ENCODE measurements at places on chromosomes 3 and 15. TPM values are rescaled to one million over a fixed set of nuclear protein-coding genes. Genes with fewer than 3 reads are reported as not detected.

Gene GRM2
- total RNA-seq, result 0.61 TPM

- no peak for DNase-seq
Observed at GRCh38 chr15:51386029-51386428, 44.6 kb downstream of the GLDN start.

DNA sequence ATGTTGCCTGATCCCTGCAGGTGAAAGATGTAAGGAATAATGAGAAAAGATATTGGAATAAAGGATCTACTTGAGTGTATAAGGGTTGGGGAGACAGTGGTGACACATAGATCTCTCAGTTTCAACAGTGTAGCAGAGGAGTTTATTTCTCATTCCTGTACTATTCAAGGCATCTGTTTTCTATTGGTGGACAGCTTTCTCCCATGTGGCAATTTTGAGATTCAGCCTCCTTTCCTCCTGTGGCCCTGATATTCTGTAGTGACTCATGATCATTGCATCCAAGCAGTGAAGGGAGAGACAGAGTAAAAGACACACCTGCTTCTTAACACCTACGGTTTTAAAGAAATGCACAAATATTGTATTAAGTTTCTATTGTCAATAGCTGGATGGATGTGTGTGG is 327.6 kb downstream of the GRM7 start:
- no peak for DNase-seq

DNA sequence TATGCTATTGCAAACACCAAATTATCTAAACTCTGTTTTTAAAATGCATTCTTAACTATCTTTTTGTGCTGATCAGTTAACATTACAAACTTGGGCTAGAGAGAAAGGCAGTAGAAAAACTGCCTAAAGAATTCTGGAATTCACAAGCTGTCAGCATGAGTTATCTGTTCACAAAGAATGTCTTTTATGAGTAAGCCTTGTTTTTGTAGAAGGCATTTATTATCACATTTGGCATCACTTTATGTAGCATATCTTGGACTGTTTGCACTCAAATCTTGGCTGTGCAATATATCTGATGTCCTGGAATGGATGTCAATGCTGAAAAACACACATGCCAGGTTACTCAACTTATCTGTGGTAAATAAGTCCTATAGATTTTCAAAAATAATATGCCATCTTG is 15.5 kb upstream of the BCHE start:
- DNase-seq, result no peak

- no peak for DNase-seq
Observed at GRCh38 chr3:123272547-123272946, 70.8 kb downstream of the SEC22A start.

Gene CD86
- total RNA-seq, result 3.7 TPM

- no peak for DNase-seq
Observed at GRCh38 chr15:26974120-26974780, 3.3 kb downstream of the GABRG3 start.

GRCh38 chr3:119810018-119810435 is 28.1 kb downstream of the NR1I2 start:
- DNase-seq, result peak; percentile 19

GRCh38 chr3:114272271-114272670 is 21.6 kb upstream of the TIGIT start:
- DNase-seq, result no peak

DNA sequence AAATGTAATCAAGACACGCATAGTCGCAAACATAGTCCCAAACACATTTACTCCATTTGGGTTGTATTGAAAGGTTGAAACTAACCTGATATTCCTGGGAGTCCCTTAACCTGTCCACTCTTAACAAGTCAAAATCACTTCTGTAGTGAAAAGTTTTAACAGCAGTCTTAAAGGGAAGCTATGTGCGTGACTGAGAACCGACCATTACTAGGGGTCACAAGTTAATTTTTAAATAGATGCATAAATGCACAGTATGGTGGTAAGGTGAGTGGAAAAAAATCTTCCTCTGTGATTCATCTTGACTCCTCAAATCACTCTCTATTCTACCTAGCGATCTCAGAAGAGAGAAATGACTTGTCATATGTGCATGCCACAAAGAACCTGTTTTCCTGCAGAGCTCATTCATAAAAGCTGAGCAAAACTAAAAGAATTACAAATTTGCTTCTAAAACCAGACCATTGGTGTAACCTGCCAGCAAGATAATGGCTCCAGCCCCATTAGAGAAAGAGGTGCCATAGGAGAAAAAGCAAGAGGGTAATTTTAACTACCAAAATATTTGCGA is 4.8 kb downstream of the GPR15 start:
- DNase-seq, result no peak

Gene CYP1A2
- total RNA-seq, result not detected

GRCh38 chr3:111072031-111072921 is 660 bp downstream of the NECTIN3 start:
- peak; percentile 62 for DNase-seq

DNA sequence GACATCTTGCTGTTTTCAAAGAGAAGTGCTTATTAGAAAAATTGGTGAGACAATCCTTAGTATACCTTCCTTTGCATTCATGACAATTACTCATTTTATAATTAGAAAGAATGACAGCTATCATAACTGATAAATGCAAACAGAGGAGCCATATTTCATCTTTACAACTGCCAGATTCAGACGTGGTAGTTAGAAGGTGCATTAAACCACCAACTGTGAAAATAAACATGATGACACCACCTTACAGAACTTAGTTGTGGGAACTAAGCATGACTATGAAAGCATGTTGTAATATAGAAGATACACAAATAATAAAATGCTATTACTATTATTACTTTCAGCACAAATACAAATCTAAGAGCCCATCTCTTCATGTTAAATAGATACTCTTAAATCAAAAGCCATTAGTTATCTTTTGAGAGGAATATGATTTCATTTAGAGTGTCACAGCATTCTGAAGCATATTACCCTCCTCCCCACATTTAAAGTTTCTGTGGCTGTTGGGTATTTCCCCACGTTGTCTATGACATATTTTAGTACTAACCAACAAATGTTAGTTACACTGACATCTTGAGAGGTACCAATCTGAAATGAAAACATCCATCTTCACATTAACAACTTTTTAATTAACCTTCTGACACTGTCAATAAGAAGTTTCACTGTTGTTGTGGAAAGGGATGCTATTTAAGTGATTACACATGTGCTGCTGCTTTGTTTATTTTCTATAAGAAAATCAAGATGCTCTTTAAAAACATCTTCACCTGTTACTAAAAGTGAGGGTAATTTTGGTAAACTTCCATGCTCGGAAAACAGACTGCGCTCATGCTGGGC is 163.8 kb downstream of the LSAMP start:
- no peak for DNase-seq

Gene SENP2
- 27.1 TPM for total RNA-seq

DNA sequence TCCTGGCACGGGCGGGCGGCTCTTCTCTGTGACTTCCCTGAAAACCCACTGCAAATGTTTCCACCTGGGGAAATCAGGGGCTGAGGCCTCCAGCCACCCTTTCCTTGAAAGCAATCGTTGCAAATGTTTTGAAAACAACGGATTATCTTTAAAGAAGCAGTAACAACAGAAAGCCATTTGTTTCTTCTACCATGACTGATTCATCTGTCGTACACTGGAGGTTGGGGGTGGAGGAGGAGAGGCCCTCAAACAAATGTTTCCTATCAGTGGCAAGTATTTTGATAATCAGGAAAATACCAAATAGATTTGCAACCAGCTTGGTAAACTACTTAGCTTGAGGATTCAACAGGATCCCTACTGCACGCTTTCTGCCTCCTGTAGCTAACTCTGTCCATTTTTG is 114.9 kb downstream of the PDZRN3 start:
- DNase-seq, result no peak

Gene C3orf49
- total RNA-seq, result not detected

- DNase-seq, result no peak
Observed at GRCh38 chr15:75138016-75138999, 63.4 kb upstream of the C15orf39 start.

Gene NR2E3
- total RNA-seq, result 0.60 TPM

Gene IFRD2
- 57.0 TPM for total RNA-seq

Measured in mucosa of descending colon (tissue), 3 donors.